ENCODE measurements at places on chromosomes 7 and 10.

DNA sequence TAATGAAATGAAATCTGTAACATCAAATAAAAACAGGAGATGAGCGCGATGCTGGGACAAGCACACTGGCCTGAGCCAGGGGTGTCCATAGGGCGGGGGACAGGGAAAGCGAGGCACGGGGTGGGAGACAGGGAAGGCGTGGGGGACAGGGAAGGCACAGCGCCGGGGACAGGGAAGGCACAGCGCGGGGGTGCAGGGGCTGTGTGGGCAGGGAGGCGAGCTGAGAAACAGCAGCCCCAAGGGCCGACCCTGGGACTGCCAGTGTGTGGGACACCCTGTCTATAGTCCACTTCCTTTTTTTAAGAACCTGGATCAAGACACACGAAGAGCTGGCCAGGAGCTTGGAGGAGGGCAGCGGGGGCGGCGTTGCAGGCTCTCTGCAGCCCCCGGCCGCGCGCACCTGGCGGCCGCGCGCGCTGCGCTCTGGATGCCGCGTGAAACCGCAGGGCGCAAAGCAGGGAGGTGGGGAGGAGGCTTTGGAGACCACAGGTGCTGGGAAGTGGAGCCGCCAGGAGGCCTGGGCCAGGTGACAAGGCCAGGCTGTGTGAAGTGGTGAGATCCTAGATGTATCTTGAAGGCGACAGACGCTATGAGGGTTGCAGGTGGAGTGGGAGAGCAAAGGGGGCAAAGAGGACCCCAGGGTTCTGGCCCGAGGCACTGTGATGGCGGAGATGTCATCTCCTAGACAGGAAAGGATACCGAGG, 157.7 kb downstream of the COBL start:
- no peak for DNase-seq

GRCh38 chr7:142389544-142389943, 131.7 kb upstream of the PRSS58 start:
- no peak for DNase-seq

DNA sequence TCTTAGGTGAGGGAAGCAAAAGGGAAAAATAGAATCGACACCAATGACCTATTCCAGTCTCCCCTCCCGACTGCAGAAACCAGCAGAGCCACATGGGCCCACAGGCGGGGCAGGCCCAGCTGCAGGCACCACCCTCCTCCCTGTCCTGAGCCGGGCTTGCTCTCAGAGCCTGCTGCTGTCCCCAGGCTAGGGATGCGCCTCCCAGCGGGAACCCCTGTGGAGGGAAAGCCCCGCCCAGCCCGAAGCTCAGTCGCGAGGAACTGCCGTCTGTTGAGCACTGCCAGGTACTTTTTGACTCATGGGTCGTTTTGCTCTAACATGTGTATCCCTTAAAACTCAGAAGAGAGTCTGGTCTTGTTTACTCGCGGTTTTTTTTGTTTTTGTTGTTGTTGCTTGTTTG, 124.5 kb upstream of the RET start:
- no peak for DNase-seq

DNA sequence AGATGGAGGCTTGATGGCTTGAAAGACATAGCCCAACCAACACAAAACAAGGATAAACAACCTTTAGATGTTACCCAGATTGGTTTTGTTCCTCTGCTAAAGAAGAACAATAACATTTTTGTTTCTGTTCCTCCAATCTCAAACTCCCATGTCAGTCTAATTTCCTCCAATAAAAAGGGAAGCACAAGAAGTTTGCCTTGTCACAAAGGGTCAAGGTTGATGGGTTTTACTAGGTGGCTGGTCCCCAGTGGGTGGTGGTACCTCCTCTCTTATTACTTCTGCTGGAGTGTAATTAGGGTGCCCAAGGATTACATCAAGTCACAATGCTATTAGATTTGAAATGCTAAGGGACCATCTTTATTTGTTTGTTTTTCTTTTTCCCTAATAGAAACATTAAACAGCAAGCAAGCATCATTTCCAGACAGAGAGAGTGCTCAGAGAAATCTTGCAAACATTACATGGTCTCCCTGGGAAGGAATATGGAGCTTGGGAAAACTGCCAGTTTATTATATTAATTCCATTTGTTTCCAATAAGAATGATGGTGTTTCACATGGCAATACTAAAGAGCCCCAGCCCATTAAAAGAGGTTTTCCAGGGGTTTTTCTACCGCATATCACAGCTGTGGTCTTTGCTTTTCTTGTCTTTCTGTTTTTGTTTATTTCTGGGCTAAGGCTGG, 78.3 kb upstream of the AOAH start:
- DNase-seq: no peak

GRCh38 chr7:22771194-22771871, 44.3 kb downstream of the IL6 start:
- no peak for DNase-seq

- no peak for DNase-seq
Measured at GRCh38 chr7:97422046-97422445, 304.5 kb downstream of the SDHAF3 start.

GRCh38 chr10:10056961-10057360, 960.7 kb upstream of the CELF2 start:
- no peak for DNase-seq

DNA sequence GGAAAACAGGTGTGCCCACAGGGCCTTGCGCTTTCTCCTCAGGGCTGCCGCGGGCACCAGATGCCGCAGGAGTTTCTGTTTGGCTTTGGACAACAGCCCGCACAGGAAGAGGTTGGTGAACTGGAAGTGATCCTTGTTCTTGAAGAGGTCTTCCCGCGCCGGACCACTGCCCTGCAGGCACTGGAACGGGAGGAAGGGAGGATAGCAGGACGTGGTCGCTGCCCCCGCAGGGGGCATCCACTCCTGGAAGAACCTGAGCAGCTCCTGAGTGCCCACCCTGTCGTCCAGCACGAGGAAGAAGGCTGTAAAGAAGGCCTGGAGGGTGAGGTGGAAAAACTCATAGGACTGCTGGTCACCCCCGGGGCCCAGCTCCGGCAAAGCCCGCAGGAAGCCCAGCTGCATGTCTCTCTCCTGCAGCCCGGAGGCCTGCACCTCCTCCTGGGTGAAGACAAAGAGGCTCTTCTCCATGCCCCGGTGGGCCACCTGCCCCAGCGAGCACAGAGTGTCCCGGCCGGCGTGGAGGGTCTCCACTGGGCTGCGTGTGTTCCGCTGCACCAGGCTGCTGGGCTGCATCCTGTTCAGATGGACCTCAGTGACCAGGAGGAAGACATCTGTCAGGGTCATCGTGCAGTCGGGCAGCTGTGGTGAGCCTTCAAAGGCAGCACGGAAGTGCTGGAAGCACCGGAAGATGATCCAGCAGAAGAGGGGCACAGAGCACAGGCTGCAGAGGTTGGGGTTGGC, 26.9 kb downstream of the NOD1 start:
- no peak for DNase-seq

GRCh38 chr7:42083284-42083683, 153.7 kb downstream of the GLI3 start:
- DNase-seq: no peak

DNA sequence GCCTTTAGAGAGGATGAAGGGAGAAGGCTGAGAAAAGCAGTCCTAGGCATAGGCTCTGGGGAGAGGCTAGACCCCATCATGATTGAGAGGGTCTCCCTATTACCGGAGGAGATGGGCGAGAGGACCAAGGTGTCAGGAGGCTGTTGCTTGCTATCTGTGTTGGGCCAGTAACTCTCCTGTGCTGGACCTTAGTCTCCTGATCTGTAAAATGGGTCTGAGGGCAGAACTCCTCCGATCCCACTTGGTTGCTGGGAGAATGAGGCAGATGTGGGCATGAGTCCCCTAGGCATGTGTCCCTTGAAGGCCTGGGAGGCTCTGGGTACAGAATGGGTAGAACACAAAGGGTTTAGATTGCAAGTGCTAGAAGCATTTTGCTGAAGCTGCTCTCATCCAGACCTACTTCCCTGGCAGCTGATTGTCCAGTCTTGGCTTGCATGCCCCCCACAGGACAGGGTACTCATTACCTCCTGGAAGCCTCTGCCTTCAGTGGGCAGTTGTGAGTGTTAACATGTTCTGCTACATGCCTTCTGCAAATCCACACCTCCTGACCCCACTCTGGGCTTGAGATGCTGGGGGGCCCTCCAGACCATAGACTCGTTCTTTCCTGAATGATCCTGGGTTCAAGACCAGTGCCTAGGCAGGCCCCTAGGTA, 4.4 kb downstream of the ZMIZ1 start:
- no peak for DNase-seq

GRCh38 chr7:36521911-36522310, 132.2 kb downstream of the ANLN start:
- DNase-seq: no peak

DNA sequence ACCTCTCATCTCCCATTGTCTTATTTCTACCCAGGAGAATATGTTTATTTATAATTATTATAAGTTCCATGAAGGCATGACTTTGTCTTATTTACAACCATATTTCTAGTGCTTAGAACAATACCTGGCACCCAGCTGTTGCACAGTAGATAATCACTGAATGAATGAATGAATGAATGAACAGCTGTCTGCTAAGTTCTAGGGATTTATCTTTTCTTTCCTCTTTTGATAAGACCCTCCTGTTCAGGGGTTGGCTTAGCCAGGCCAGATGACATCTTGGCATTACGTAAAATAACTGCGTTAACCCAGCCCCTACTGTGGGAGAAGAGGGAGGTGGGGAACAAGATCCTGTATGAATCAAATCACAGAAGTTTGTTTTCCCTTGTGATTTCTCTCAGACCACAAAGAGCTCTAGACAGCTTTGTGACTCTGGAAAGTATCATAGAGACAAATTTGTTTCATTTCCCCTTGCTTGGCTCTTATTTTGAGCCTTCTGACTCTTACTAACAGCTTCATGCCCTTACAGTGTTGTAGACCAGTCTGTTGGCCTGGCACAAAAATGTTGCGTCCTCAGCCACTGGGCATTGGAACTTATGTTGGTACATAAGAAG, 8.4 kb downstream of the ZNF862 start:
- no peak for DNase-seq

GRCh38 chr7:148330822-148331221, 259.7 kb upstream of the C7orf33 start:
- DNase-seq: no peak

GRCh38 chr7:93147363-93147762, 822 bp downstream of the SAMD9L start:
- peak; percentile 39 for DNase-seq

GRCh38 chr10:116868198-116868676, 18.9 kb downstream of the ENO4 start:
- no peak for DNase-seq

DNA sequence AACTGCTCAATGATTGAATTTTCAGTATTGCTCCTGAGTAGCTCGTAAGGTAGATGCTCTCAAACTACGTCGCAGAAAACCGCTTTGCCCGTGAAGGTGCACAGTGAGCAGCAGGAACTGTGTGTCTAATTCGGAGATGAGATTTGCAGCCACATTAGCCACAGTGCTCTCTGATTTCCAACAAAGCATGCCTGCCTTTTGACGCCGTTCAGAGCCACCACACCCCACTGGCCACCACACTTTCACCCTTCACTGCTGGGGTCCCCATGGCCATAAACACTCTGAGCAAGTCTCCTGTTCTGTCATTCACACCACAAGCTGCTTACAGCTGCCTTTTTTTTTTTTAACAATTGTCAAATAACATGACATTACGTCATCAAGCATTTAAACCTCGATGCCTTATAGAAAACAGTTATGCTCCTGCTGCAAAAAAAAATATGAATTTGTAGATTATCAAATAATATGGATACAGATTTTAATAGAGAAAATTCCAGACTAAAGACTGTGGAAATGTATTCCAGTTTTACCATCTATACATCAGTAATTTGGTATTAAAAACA, 578.8 kb upstream of the PFKP start:
- no peak for DNase-seq

- DNase-seq: no peak
Measured at GRCh38 chr10:126373147-126373546, 15.1 kb downstream of the ADAM12 start.

DNA sequence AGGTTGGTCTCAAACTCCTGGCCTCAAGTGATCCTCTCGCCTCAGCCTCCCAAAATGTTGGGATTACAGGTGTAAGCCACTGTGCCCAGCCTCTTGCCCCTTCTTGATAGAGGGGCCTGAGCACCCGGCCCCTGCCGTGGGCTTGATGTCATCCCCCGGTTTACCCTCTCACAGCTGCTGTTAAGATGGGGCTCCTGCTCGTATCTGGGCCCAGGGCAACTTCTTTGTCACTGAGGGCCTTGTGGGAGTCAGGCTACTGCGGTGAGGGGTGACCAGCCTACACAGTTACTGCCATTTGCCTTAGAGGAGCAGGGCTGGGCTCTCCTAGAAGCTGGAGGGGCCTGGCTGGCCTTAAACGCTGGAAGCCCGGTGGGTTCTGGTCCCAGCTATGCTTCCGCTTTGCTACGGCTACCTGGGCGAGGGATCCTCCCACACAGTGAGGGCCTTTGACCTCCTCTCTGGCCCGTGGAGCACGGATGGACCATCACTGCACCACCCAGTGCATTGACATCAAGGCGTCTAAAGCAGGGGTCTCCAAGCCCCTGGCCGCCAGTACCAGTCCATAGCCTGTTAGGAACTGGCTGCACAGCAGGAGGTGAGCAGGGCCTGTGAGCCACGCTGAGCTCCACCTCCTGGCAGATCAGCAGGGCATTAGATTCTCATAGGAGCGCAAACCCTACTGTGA, 1.1 kb upstream of the TMEM130 start:
- no peak for DNase-seq

DNA sequence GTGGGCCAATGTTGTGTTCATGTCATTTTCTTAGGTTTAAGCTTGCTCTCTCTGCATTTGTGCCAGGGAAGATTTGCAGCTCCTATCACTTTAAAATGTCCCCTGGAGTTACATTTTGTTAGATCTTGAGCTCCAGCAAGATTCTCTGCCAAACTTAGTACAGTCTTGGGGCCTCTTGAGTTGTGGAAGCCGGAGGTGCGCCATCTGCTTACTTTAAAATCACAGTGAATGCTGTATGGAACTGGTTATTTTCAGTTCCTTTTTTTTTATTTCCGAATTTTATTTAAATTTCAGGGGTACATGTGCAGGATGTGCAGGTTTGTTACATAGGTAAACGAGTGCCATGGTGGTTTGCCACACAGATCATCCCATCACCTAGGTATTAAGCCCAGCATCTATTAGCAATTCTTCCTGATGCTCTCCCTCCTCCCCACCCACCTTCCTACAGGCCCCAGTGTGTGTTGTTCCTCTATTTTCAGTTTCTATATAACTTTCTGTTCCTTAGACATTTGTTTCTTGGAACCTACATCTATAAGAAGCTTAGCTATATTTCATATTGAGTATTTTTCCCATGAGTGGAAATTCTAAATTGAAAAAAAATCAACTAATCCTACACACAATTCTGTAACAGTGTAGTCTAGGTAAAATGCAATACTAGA, 114.4 kb upstream of the CREB5 start:
- DNase-seq: no peak

DNA sequence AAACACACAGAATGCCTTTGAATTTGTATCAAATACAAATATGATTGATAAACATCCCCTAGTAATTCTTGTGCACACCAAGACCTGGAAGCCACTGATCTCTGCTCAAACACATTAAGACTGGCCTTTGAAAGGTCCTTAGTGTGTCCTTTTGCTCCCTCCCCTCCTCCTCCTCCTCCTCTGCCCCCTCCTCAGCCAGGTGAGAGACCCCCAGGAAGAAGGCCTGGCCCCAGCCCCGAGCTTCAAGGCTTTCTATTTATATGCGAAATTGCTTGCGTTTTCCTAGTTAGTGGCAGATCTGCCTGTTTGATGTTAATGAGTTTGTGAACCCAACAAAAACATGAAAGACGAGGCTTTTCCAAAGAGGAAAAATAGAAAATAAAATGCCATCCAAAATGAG, 63.6 kb upstream of the TCF7L2 start:
- DNase-seq: no peak
